ENCODE measurements at places on chromosomes 12 and 14.

- no peaks in the 10 kb centered on the region for H3K27me3 ChIP-seq
- no peak overlapping the region for H3K27ac ChIP-seq
- no peak overlapping the region for H3K4me3 ChIP-seq
- H3K4me1 ChIP-seq = no peaks in the 10 kb centered on the region
- H3K36me3 ChIP-seq = no peaks in the 10 kb centered on the region
- no peak for DNase-seq
Measured at GRCh38 chr12:23536293-23536692, 413.2 kb downstream of the SOX5 start.

DNA sequence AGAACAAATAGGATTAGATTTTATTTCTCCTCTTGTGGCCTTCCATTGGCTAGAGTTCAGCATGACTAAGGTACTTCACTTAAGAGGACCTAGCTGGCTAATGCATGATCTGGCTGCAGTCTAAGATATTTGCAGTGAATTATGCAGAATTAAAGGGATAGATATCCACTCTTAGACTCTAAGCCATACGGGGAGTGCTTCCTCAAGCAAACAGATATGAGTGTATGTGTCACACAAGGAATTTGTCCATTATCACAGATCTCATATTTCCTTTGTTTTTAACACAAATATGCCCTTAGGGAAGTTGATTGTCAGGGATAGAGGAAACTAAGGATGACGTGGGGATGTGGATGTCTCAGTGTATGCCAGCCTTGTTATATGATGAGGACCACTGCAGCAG lies 88.1 kb upstream of the DHRS4 start:
- H3K4me1 ChIP-seq = no peaks in the 10 kb centered on the region
- H3K36me3 ChIP-seq = no peaks in the 10 kb centered on the region
- H3K27me3 ChIP-seq = no peaks in the 10 kb centered on the region
- no peak overlapping the region for H3K27ac ChIP-seq

- no peaks in the 10 kb centered on the region for H3K36me3 ChIP-seq
- no peaks in the 10 kb centered on the region for H3K4me1 ChIP-seq
- peak overlapping the region; percentile 89 for H3K4me3 ChIP-seq
Measured at GRCh38 chr12:106136263-106136662, 2.5 kb downstream of the NUAK1 start.

DNA sequence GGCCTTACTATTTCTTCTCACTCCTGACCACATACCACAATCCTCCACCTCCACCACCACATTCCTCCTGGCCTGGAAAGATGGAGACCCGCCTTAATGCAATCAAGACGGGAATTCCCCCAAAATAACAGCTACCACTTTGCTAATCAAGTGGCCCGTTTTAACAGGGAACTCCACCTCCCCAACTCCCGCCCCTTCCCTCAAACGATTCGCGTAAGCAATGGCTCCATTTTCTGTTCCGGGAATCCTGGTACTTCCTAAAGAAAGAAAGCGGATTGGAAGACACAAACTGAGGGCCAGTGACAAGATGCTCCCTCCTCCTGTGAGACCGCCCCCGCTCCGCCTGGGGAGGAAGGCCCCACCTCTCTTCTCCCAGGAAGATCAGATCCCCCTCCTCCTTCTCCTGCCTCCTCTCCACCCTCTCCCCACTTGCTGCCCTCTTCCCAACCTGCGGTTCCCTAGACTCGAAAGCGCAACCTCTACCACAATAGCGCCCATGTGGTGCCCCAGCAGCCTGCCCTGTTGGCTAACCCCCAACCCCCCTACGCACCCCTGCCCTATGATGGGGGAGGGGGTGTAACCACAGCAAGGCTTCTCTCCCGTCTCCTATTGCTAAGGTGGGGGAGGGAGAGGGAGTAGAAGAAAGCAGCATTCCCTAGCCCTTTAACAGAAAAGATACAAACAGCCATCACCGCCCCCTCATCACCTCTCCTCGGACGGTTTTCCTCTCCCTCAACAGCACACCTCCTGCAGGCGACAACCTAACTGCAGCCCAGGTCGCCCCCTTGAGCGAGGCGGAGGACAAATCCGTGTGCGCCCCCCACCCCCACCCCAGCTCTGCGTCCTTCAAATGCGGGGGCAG lies 777 bp downstream of the ARF3 start:
- H3K4me1 ChIP-seq = peaks cover 13% of the 10 kb centered on the region
- DNase-seq = peak; percentile 75
- no peaks in the 10 kb centered on the region for H3K27me3 ChIP-seq
- H3K27ac ChIP-seq = peak overlapping the region; percentile 83

Measured in breast epithelium (tissue), 4 donors.